ENCODE measurements at places on chromosomes 5 and 9.

- DNase-seq = no peak
Observed at GRCh38 chr5:98510143-98510985, 263.1 kb upstream of the RGMB start.

DNA sequence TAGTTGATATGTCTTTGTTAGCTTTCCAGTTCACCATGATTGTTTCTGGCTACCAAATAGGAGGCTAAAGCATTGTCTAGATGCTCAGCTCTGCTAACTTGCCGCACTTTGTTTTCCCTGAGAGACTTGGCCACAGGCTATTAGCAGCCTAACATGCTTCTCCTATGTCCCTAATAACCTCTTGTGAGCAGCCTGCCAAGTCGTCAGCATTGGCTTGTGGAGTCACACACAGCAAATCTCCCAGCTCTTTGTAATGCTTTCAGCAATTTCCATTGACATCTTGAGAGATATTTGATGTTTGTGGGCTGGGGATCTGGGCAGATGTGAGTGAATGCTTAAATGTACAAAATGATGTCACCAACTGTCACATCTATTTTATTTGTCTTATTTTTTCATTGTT lies 346.9 kb downstream of the KDM4C start:
- no peak for DNase-seq

- no peak for DNase-seq
Observed at GRCh38 chr9:127754099-127755060, 19.3 kb upstream of the TOR2A start.

- DNase-seq = no peak
Observed at GRCh38 chr5:121596882-121597281, 254.8 kb upstream of the FTMT start.

DNA sequence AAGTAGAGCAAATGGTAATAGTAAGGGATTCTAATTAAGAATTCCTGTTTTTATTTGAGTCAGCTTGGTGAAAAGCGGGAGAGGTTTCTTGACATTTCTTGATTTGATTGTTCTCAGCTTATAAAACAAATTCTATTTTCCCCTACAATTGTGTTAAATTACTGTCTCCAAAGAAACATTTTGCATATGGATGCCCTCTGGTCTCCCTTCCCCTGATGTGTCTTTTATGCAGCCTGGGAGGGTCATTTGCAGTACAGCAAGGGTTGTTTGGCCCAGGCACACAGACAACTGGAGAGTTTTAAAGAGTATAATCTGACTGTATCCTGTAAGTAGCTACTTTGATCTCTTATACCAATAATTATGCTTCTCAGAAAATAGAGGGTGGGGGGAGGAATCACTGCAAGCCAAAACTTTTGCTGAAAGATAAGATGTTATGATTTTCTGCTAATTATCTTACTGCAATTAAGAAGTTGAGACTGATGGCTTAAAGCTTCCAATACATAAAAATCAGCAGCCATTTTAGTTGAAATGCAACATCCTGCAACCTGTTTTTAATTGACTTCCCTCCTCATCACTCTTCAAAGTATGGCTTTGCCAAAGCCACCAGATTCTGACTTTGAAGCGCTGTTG lies 204.1 kb upstream of the SEMA6A start:
- DNase-seq = no peak

- DNase-seq = no peak
Observed at GRCh38 chr9:129351642-129352145, 173.6 kb upstream of the IER5L start.

GRCh38 chr5:61534481-61535267 lies 202.6 kb downstream of the ZSWIM6 start:
- DNase-seq = no peak

GRCh38 chr5:113891491-113891890 lies 378.0 kb downstream of the YTHDC2 start:
- DNase-seq = no peak

DNA sequence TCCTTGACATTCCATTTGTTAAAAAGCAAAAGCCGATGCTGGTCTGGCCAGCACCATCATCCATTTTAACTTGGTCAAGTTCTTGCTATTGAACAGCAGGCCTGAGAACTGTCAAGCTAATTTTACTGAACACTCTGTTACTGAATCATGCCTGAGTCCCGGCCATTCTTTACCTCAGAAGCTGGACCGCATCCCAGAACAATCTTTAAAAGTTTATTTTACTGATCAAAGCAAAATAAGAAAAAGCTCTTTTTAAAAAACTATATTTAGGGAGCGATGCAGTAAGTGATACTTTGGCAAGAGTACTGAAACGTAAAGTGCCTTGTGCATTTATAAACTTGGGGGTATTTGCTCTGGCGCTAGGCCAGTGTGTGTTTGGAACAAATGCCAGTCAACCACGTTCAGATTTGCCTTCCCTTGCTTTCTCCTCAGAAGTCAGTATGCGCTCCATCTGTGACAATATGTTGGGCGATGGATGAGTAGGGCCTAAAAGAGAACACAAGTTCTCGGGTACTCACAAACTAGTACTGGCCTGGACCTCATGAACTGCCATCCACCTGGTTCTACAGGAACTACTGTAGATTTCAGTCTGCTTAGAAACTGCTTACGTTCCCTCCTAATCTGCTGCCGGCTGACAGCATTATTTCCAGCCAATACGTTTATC lies 161.9 kb downstream of the MAPKAP1 start:
- DNase-seq = no peak

- no peak for DNase-seq
Observed at GRCh38 chr5:145775893-145776444, 59.2 kb downstream of the PRELID2 start.

GRCh38 chr9:109052416-109052815 lies 39.1 kb upstream of the CTNNAL1 start:
- DNase-seq = no peak

GRCh38 chr9:137679249-137679648 lies 60.4 kb downstream of the EHMT1 start:
- no peak for DNase-seq

DNA sequence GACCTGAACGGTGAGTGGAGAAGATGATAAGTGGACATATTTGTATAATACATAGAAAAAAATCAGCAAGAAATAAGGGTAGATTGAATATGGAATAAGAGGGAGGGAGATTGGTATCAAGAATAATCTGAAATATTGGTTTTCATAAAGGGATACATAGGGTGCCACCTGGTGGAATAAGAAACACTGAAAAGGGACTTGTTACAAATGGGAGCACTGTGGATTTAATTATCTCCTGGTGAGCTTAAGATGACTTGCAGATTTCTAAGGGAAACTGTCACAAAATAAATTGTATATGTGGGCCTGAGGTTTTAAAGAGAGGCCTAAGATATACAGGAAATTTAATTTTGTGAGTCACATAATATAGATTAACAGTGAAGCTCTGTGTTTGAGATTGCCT lies 1403.5 kb upstream of the CDH18 start:
- no peak for DNase-seq

DNA sequence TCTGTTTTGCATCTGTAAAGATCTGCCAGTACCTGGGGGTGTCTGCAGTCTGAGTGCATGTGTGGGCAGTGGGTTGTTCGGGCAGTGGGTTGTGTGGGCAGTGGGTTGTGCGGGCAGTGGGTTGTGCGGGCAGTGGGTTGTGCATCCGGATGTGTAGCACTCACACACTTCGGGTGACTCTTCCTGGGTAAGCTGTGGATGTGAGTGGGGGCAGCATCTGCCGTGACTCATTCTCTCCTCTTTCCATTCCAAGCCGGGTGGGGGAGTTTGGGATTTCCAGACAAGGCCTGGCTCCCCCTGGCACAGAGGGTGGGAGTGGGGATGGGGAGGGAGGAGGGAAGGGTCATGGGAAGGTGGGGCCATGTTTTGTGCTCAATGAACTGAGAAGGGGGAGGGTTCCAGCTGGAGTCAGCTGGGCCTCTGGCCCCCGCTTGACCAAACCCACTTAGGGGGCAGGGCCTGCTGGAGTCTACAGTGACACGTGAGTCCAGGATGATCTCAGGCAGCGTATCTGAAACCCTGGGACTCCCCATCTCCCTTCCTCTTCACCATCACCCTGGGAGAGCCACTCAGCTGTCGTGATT lies 8.3 kb downstream of the CRB2 start:
- DNase-seq = no peak

- DNase-seq = no peak
Observed at GRCh38 chr9:121210536-121210935, 8.9 kb upstream of the RAB14 start.

DNA sequence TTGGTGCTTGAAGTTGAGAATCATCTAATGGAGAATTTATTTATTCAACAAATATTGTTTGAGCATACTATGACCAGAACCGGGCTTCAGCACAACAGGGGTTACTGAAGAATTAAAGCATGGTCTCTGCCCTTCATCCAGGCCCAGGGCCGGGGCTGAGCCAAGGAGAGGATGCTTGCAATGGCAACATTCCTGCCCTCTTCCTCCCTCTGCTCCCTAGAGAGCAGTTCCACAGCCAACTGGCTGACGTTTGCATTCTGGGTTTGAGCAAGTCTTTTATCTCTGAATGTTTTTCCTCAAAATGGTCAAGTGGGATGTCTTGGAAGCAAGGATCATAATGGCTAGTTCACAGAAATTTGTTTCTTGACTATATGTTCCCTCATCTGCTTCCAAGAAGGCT lies 80.7 kb downstream of the GLDC start:
- no peak for DNase-seq

DNA sequence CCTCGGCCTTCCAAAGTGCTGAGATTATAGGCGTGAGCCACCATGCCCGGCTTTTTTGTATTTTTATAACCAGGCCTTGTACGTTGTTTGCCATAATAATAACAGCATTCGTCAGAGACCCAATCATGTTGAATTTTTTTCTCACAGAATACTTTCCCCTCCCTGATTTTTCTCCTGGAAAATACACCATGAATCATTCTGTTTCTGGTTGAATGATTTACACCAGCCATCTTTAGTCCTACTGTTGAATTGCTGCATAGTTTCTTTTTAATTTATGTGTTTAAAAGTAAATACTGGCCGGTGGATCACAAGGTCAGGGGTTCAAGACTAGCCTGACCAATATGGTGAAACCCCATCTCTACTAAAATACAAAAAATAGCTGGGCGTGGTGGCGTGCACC lies 3.5 kb downstream of the CNOT8 start:
- no peak for DNase-seq

DNA sequence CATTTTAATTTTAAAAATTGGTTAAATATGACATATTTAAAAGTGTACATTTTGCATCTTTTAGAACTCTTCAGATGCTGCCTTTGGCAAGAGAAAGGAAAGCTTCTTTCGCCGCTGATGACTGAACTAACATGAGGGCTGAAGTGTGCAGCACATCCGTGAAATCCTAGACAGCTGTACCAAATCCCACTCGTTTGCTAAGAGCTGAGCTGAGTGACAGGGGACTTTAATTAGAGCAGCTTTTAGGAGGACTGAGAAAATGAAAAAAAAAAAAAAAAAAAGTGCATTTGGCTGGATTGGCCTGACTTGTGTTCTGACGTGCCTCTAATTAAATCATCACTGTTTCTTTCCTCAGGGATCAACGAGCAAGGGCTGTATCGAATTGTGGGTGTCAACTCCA lies 271.3 kb downstream of the ARHGAP26 start:
- no peak for DNase-seq

DNA sequence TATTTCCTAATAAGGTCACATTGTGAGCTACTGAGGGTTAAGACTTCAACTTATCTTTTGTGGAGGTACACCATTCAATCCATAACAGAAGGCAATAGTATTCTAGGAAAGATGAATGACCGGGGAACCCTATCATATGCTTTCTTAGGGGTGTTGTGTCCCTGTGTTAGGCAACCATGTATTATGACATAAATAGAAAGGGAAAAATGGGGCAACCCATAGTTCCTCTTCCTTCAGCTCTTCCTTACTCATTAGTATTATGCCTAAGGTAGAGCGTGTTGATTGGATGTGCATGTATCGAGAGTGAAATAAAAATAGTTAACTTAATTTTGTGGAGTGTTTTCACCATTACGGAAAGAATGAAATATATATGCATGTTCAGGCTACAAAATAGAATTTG lies 6.0 kb upstream of the CCNJL start:
- DNase-seq = no peak

GRCh38 chr5:81241961-81242648 lies 9.0 kb downstream of the CKMT2 start:
- no peak for DNase-seq

DNA sequence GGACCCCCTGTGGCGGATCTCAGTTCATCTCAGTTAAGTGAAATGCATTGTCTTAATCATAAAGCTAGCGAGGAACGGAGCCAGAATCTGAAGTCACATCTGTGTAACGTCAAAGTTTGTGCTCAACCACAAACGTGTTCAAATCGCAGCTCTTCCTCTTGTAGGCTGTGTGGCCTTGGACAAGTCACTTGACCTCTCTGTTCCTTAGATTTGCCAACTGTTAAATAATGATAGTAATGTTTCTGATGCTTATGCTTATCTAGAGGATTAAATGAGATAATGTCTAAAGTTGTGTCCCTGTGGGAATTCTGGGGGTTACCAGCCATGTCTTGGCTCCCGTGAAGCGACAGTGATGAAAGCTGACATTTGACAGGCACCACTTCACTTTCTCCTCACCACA lies 69.2 kb upstream of the NEURL1B start:
- no peak for DNase-seq

- DNase-seq = no peak
Observed at GRCh38 chr5:27708534-27708933, 670.1 kb upstream of the CDH9 start.

GRCh38 chr9:108182950-108183381 lies 672.8 kb downstream of the ACTL7B start:
- no peak for DNase-seq

GRCh38 chr9:108836781-108837180 lies 19.0 kb downstream of the ACTL7B start:
- DNase-seq = no peak

DNA sequence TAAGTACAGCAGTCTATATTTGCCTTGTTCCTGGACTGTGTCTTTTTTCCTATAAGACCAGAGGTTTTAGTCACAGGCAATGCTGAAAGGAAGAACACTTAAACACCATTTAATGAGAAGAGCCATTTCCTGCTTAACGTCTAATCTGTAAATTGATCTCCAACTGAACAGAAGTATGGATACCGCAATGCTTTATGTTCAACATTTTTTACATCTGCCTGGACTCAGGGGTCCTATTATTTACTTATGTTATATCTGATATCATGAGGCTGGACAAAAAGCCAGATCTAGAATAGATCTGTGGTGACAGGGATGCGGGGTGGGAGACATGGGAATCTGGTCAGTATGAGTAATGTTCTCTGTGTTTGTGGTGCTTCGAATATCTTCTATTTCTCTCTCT lies 334.6 kb upstream of the MPDZ start:
- DNase-seq = no peak

GRCh38 chr5:115585265-115585664 lies 17.0 kb downstream of the TICAM2 start:
- DNase-seq = no peak

- no peak for DNase-seq
Observed at GRCh38 chr5:112338681-112339337, 80.3 kb downstream of the EPB41L4A start.

- DNase-seq = no peak
Observed at GRCh38 chr5:143304836-143305475, 98.5 kb downstream of the NR3C1 start.

GRCh38 chr5:98902733-98903132 lies 26.1 kb downstream of the CHD1 start:
- DNase-seq = no peak

- DNase-seq = no peak
Observed at GRCh38 chr5:125424402-125425141, 678.1 kb upstream of the ZNF608 start.

- no peak for DNase-seq
Observed at GRCh38 chr5:6279607-6280006, 98.7 kb downstream of the MED10 start.

Data from activated T-helper 1 cell treated with Interleukin-2 at 50 U/mL for 16 hours (primary cell).